ENCODE measurements at places on chromosomes 3 and 15.

- DNase-seq = no peak
These were observed 14.8 kb downstream of the ZIC1 start for GRCh38 chr3:147423798-147424580.

GRCh38 chr15:86973284-86973844, 893.7 kb downstream of the AGBL1 start:
- DNase-seq = no peak

DNA sequence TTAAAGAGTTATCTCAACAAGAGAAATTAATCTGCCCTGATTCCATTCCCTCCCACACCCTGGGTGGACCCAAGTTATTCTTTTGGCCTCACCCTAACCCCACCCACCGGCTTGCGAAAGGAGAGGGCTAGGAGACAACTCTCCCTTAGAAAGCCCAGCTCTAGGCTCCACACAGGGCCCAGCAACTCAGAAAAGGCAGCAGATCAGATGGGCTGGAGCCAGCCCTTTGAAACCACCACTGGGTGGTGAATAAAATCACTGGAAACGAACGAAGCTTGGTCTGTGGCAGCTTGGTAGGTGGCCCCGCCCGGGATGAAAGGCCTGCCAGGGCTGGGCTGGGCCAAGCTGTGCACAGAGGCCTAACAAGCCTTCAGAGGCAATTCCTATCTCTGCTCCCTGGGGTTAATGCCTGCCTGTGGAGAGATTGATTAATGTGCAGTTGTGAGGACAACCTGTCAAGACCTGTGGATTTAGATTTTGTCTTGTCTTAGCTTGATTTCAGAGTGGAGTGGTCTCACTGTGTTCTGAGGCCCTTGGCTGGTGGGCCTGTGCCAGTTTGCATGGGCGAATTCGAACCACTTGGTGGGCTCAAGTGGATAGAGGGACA, 38.8 kb downstream of the BHLHE40 start:
- no peak for DNase-seq

DNA sequence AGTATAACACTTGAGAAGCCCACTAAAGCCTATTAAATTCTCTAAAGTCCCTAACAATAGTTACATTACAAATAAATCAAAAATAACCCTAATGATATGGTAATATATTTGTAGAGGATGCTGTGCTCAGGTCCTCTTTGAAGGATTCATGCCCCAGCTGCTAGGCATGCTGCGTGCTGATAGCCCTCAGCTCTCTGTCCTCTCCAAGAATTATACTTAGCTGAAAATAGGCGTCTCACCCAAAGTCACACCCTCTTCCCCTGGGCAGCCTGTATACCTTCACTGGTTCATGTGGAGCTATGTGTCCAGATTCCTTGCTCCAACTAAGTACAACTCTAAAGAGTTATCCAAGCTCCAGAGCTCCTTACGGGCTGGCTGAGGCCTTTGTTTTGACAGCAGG, 312.5 kb upstream of the ZNF385D start:
- no peak for DNase-seq

DNA sequence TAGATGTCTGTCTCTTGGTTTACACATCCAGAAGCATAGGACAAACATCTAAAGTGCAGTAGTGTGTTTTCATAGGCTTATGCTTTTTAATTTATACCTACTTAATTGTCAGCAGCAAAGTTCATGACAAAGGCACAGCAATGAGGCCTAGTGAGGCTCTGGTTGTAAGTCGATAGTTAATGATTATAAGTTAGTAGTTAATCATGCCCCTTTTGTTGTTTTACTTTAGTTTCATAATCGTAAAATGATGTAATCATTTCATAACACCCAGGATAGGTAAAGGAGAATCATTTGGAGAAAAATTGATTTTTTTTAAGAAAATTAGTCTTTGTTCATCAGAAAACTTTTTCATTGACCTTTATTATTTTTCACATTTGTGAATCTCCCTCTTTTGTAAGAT, 351.9 kb downstream of the LSAMP start:
- DNase-seq = no peak

- DNase-seq = no peak
These were observed 122.4 kb upstream of the IL12A start for GRCh38 chr3:159866201-159866746.

DNA sequence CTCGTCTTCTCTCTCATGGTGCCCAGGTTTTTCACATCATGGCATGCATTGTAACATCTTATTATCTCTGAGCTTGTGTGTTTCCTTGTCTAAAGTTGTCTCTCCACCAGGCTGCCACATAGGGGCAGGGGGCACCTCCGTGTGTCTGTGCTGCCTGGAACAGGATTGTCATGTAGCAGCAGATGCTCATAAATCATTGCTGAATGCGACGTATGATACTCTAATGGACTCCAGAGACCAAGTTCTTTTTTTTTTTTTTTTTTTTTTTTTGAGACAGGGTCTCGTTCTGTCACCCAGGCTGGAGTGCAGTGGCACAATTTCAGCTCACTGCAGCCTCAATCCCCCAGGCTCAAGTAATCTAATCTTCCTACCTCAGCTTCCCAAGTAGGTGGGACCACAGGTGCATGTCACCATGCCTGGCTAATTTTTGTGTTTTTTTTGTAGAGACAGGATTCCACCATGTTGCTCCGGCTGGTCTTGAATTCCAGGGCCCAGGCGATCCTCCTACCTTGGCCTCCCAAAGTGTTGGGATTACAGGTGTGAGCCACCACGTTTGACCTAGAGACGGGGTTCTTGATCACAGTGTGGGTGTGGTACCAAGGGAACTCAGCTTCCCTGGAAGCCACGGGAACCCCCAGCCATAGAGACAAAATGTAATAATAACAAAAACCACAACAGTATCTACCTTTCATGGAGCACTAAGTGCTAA, 4.7 kb upstream of the DNASE1L3 start:
- DNase-seq = no peak

- no peak for DNase-seq
These were observed 7.5 kb downstream of the HEXA start for GRCh38 chr15:72368325-72368724.

DNA sequence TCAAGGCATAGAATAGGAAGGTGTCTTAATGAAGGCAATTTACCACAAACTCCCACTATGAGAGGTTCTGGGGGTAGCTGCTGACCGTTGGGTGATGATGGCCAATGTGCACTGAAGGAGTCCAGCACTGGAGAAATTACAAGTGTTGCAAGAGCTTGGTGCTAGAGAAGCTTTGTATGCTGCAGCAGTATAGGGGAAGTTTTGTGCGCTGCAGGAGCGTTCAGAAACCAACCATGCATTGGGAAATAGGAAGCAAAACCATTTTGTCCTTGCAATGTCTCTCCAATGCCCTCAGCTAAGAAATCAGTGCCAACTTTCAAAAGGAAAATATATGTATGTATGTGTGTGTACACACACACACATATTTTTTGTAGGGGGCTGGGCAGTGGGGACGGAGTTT, 441.6 kb upstream of the NAALADL2 start:
- DNase-seq = no peak

DNA sequence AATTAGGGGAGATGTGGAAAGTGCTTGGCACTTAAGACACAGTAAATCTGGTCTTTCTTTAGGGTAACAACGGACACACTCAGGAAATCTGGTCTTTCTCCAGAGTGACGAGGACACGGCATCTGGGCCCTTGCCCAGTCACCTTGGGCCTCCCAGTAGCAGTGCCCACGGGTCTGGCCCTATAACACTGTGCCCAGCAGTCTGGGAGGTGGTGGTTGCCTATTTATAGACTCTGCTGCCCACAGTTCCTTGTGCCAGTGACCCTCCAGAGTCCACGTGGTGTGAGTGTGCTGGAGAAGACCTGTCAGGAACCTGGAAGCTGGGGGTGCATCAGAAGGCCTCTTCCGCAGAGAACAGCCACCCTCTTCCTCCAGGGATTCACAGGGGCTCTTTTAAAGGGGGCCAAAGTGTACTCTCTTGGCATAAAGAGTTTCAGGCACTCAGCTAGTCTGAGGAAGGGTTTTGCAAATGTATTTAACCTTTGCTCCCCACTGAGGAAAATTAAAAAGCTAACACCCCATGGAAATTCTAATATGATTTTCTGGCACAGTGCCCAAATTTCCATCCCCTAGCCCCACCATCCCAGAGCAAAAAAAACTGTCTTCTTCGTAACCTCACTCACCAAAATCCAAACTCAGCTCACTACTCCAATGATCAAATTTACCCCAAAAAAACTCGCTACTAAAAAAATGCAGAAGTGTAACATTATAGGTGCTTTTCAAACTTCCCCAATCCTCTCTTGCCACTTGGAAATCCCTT, 15.4 kb downstream of the WNT5A start:
- DNase-seq = no peak

GRCh38 chr3:141352262-141352984, 15.9 kb upstream of the ZBTB38 start:
- DNase-seq = no peak

- DNase-seq = no peak
These were observed 857.3 kb downstream of the TUSC7 start for GRCh38 chr3:117566926-117567325.

GRCh38 chr3:124363476-124363875, 366.8 kb upstream of the UMPS start:
- DNase-seq = no peak

GRCh38 chr15:52261498-52262242, 33.9 kb downstream of the MYO5C start:
- DNase-seq = no peak

GRCh38 chr15:39115379-39116057, 465.4 kb upstream of the THBS1 start:
- no peak for DNase-seq

DNA sequence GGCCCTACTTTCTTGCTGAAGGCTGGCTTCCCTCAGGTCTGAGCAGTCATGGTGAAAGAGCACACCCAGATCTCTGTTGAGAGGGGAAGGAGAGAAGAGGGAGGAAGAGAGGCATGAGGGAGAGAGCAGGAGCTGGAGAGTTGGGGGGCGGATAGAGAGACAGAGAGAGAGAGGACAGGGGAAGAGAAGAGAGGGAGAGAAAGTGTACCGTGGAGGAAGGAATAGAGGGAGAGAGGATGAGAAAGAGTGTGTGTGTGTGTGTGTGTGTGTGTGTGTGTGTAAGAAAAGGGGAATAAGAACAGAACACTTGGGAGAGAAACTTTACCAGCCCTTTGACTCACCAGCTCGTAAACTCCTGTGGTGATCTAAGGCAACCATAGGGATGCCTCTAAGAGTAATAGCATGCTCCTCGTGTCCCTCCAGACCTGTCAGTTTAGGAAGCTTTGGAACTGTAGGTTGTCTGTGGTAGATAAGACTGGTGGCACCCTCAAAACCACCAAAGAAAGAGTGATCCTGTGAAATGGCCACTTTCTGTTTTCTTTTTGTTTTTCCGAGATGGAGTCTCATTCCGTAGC, 18.2 kb downstream of the ZNF592 start:
- DNase-seq = no peak

GRCh38 chr3:114830652-114831051, 316.4 kb downstream of the ZBTB20 start:
- no peak for DNase-seq

DNA sequence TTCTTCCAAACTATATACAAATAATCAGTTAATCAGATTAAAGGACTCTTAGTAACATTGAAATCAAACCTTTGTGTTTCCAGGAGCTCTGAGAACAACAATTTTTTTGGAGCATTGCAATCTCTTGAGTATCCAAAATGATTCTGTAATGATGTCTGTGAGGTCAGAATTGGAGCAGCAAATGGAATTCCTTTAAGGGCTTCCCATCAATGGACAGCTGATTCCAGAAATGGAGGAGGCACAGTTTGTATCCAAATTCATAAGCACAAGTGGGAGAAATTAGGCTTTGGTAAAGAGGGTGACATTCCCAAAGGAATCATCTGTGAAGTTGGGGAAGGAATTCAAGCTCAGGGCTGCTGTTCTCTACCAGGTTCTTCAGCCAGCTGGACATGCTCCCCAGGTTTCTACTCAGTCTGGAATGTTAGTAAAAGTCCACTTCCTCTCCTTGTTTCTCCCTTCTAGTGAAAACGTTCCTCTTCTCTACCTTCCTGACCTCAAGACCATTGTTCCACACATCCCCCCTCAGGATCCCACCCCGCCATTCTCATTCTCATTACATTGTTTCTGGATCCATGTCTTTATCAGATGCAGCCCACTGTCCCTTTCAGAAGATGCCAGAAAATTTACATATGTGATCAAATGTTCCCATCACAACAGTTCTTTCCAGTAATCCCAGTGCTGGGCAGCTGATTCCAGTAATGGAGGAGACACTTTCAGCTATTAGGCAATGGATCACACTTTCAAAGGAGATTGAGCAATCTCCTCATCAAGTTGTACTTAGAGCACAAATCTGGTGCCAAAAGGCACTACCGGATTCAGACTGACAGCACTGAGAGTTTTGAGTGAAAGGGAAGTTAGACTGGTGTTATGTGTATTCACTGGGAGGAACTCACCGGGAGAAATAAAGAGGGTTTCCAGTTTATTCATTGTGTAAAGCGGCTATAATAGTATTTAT, 391.3 kb upstream of the TPRG1 start:
- no peak for DNase-seq

DNA sequence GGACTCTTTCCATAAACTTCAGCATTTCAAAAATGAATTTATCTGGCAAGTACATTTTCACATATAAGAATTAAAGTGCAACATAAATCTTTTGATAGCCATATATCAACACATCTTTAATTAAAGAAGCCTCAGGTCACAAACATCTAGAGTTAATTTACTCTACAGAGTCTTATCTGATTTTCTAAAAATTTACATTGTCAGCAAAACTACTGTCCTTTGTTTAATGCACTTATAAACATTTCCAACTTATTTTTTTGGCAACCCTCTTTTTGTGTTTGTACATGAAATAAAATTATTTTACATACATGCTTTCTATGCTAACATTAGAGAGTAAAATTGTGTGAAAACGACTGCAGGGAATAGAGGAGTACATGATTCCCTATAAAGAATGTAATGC, 416.8 kb upstream of the ARL6 start:
- no peak for DNase-seq

GRCh38 chr3:69145688-69146087, 23.3 kb upstream of the LMOD3 start:
- no peak for DNase-seq
